ENCODE measurements at places on chromosomes 12 and 14.

DNA sequence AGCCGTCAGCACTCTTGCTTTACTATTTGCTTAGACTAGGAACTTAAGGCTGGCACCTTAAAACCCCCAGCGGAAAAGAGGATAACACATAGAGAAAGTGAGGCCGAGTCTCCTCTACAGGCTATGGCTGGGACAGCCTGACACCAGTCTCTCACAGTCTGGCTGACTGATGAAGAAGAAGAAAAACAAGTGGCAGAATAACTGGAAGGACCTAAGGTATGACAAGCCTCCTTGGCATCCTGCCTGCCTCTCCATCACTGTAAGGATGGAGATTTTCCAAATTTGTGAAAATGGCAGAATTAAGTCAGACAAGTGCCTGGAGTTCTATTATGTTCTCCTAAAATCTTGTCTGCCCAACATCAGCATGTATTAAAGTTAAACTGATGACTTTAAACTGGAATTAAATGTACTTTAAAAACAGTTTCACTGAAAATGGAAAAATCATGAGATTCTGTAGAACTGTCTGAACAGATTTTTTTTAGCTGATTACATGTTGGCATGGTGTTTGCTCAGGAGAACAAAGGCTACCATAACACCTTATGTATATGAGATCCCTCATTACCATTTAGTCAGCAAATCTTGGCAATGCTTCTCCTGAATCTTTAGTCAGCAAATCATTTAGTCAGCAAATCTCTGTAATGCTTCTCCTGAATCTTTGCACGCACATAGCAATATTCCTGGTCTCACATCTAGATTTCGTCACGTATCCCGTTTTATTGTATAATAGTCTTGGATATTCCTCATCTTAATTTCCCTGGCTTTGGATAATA is 140.3 kb upstream of the AEBP2 start:
- no peak for DNase-seq

DNA sequence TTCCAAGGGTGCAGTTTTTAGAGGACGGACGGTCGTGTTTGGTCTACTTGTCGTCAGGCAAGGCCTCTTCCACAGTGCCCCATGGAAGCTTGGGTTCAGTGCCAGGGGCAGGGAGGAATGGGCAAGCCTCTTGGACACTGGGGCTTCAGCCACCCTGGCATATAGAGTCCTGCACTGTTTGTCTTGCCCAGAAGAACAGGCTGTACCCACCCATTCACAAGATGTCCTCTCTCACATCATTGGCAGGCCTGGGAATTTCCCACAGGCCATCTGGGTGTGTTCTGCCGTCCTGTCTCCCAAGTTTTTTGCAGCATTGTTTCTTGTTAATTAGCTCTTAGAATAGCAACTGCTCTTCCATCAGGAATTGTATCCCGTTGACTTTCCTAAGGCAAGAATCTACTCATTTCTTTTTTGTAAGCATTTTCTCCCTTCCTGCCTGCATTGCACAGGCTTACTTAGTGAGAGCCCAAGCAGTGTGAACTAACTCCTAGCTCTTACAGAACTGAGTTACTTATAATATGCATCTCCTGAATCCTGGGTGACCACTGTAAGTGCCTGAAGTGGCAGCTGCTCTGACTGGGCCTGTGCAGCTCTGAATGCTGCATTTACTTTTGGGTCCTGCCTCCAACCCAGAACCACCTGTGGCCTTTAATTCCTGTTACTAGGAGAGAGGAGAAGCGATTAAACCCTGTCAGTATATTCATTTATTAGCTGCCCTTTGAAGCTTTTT is 149.4 kb upstream of the HIF1A start:
- DNase-seq, result no peak

- DNase-seq, result no peak
Observed at GRCh38 chr12:47277972-47278448, 198.3 kb upstream of the AMIGO2 start.

- no peak for DNase-seq
Observed at GRCh38 chr14:89485264-89485663, 68.2 kb upstream of the FOXN3 start.

GRCh38 chr12:28585146-28585545 is 394.9 kb downstream of the CCDC91 start:
- DNase-seq, result no peak

GRCh38 chr12:62891805-62892549 is 43.0 kb downstream of the PPM1H start:
- no peak for DNase-seq

DNA sequence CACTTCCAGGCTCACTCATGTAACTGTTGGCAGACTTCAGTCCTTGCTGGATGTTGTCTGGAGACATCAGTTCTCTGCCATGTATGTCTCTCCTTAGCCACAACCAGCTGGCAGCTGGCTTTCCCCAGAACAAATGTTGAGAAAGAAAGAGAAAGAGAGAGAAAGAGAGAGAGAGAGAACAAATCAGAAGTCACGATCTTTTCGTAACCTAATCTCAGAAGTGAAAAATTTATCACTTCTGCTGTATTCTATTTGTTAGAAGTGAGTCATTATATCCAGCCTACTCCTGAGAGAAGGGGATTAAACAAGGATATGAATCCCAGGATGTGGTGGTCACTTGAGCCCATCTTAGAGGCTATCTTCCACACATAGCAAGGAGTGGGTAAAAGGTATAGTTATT is 101.2 kb downstream of the BTG1 start:
- DNase-seq, result no peak
